Stimulated activated CD8-positive, alpha-beta memory T cell treated with anti-CD3 and anti-CD28 coated beads, Interleukin-4, amount 100 ng/mL, for 4 hours (primary cell): ENCODE measurements at places on chromosomes 1 and 21.

DNA sequence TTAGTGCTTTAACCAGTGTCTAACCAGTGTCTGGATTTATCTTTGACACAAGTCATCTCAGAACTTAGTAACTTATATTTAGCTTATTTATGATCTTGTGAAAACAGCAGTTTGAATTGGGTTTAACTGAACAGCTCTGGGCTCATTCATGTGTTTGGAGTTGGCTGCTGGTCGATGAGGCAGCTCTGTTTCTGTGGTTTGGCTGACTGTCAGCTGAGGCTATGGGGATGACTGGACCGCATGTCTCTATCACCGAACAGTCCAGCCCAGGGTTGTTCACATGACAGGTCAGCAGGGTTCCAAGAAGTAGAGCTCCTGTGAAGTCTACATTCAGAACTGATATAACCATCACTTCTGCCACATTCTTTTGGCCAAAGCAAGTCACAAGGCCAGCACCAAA is 29.1 kb upstream of the C21orf91 start:
- no peak for DNase-seq

DNA sequence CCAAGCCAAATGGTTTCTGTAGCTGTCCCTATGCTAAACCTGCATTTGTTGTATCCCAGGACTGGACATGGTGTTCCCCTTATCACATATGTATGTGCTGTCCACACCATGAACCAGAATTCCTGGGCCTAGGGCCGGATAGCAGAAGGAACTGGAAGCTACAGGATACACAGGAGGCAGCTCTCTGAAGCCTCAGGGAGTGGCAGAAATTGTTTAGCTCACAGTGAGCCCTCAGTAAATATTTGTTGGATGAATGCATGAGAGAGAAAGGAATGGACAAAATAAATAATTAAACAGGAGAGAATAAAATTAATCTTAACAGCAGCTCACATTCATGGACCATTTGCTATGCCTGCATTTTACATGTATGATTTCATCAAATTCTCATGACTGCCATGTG is 2.1 kb downstream of the NIPAL3 start:
- no peak for DNase-seq

DNA sequence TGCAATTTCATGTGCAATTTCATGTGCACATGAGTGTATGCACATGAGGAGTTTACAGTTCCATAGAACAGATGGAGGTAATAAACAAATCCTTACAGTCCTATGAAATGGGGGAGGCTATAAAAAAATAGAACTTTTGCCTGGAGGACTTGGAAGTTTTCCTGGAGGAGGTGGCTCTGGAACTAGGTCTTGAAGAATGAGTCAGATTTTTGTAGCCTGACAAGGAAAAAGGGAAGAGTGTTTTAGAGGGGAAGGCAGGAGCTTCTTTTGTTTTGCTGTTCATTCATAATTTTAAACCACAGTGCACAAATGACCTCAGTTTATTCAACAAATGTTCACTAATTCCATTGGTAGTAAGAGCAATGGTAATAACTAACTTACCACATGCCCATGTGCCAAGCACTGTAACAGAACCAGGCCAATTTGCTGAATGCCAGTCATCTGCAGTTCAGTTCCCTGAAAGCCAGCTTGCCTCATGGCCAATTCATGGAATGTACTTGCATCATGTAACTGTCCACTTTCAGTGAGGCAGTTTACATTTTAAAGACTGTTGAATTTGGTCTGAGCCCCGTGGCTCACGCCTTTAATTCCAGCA is 2.7 kb downstream of the DIO1 start:
- DNase-seq: no peak

DNA sequence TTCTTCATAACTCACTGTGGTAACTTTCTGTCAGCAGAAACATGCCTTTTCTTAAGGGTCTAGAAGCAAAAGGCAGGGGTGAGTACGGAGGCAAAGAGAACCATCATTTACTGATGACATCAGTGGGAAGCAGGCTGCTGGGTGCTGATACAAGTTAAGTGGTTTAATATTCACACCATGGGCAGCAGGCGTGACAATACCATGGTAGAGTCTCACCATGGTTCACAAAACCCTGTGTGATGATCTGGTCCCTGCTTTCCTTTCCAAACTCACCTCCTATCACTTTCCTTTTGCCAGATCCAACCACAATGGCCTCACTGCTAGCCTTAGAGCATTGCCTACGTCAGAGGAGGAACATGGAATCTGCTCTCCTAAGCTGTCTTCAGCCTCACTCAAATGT is 8.7 kb downstream of the MAB21L3 start:
- DNase-seq: no peak
